ENCODE measurements at places on chromosomes 7 and 10.

- DNase-seq = no peak
These were observed 112.7 kb downstream of the FGFR2 start for GRCh38 chr10:121485436-121486139.

GRCh38 chr10:109852475-109853037 is 70.8 kb downstream of the XPNPEP1 start:
- peak; percentile 60 for DNase-seq

DNA sequence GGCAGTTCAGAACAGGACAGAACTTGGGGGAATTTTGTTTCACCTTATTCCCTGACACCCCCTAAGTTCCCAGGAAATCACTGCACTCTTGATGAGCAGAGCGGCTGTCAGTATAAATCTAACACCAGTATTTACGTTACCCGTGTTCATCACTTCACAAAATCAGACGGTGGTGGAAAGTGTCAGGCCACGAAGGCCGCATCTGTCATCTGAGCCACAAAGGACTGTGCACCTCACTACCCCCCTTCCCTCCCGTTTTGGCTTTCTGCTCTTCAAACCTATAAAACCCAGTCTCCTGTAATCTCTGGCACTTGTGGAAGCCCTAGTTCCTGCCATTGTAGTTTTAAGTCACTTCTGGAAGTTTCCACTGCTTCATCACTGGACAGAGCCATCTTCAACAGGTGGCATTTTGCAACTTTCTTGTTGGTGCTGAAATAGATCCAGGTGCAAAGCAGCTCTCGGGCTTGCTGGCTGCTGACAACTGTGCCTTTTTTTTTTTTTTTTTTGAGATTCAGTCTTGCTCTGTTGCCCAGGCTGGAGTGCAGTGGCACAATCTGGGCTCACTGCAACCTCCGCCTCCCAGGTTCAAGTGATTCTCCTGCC is 9.5 kb downstream of the ZFAND2A start:
- DNase-seq = no peak

DNA sequence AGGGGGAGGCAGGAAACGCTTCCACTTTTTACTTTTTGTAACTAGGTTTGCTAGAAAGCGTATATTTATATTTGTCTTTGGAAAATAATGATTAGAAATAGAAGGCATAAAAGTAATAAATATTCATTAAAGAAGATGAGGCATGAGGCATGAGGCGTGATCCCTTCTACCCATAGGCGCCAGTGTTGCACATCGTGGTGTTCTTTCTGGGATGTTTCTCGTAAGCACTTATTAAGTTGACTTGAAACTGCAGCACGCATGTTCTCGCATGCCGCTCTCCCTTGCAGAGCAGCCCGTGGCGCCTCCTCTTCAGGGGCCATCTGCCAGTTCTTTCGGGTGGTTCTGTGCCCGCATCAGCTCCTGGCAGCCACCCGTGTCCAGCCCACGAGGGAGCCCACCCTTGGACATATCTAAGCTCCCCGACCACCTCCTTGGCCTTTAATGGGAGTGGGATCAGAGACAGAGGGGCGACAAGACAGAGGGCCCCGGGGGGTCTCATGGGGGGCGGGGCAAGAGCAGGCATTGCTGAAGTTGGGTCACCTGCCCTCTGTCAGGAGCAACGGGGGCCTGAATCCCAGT is 28.5 kb upstream of the CSGALNACT2 start:
- DNase-seq = no peak

DNA sequence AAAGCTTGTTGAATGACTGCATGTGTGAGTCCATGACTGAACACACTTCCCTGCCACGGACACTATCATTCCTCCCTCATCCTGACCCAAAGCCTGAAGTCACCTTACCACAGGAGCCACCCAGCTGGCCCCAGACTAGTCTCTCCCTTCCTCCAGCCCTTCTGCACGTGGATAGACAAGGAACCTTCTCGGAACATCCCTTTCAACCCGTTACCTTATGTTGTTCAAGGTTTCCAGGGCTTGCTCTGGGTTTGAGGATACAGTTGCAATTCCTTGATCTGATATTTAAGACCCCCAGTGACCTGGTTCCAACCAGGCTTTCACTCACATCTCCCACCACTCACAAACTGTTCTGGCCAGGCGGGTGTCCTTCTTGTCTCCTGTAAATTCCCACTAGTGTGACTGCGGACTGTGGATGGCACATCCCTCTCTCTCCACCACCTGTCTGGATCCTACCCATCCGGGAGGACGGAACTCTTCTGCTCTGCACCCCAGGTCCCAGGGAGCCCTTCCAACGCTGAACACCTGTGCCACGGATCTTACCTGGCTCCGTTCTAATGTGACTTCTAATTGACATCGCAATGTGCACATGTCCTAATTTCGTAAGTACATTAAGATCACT is 62.5 kb downstream of the HIPK2 start:
- DNase-seq = no peak

- DNase-seq = peak; percentile 78
These were observed 166.8 kb downstream of the ETV1 start for GRCh38 chr7:13822678-13823077.

- no peak for DNase-seq
These were observed 5.5 kb downstream of the PPA1 start for GRCh38 chr10:70227548-70228320.

- peak; percentile 55 for DNase-seq
These were observed 507 bp downstream of the STN1 start for GRCh38 chr10:103917302-103918052.
